ENCODE measurements at places on chromosomes 16 and 17.

DNA sequence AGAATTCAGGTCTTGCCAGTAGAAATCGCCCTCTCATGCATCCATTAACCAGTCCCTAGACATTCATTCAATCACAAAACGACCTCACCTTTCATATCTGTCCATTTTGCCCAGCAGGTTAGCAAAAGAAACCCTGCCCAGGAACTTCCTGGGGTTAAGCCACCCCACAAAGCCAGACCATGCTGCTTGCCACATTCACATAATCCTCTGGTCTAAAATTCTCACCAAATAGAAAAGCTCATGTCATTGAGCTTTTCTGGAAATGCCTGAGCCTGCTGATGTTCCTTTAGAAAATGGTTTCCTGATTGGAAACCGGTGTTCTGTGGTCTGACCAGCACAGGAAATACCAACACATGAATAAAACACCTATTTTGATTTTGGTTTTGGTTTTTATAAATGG lies 21.6 kb upstream of the DYNLRB2 start:
- no peak for DNase-seq

- DNase-seq = no peak
Observed at GRCh38 chr17:30472238-30472890, 4.8 kb upstream of the GOSR1 start.

GRCh38 chr17:76491271-76492122 lies 9.7 kb downstream of the RHBDF2 start:
- no peak for DNase-seq

- DNase-seq = no peak
Observed at GRCh38 chr16:56362706-56363105, 62.6 kb downstream of the AMFR start.

GRCh38 chr17:73462823-73463222 lies 151.0 kb upstream of the CDC42EP4 start:
- DNase-seq = peak; percentile 51

GRCh38 chr17:80380555-80381002 lies 34.4 kb upstream of the ENDOV start:
- DNase-seq = no peak

- no peak for DNase-seq
Observed at GRCh38 chr17:12053552-12053951, 32.9 kb downstream of the MAP2K4 start.

- no peak for DNase-seq
Observed at GRCh38 chr16:68711421-68712139, 25.5 kb upstream of the CDH1 start.

Data from NCI-H1436 treated with DMSO at 0.1 percent for 48 hours (cell line).